Stimulated activated CD4-positive, alpha-beta T cell treated with anti-CD3 and anti-CD28 coated beads, TNF-alpha, amount 100 ng/mL, for 4 hours (primary cell): ENCODE measurements at places on chromosomes 5 and 9.

DNA sequence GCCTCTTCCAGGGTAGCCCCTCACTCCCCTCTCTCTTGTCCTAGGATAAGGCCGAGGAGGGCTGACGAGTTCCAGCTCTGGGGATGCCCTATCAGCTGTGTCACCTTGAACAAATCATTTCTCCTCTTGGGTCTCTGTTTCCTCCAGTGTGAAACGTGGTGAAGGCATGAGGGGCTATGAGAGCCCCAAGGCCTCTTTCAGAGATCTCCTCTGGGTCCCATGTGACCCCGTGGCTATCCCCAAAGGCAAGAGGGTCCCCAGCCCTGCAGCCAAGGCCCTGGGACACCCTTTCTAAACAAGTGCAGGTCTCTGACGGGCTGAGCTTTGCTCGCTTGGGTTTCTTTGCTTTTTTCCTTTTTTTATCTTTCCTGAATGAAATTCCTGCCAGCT, 25.5 kb upstream of the SPTLC1 start:
- no peak for DNase-seq

GRCh38 chr5:112006721-112007120, 249.7 kb upstream of the NREP start:
- no peak for DNase-seq

DNA sequence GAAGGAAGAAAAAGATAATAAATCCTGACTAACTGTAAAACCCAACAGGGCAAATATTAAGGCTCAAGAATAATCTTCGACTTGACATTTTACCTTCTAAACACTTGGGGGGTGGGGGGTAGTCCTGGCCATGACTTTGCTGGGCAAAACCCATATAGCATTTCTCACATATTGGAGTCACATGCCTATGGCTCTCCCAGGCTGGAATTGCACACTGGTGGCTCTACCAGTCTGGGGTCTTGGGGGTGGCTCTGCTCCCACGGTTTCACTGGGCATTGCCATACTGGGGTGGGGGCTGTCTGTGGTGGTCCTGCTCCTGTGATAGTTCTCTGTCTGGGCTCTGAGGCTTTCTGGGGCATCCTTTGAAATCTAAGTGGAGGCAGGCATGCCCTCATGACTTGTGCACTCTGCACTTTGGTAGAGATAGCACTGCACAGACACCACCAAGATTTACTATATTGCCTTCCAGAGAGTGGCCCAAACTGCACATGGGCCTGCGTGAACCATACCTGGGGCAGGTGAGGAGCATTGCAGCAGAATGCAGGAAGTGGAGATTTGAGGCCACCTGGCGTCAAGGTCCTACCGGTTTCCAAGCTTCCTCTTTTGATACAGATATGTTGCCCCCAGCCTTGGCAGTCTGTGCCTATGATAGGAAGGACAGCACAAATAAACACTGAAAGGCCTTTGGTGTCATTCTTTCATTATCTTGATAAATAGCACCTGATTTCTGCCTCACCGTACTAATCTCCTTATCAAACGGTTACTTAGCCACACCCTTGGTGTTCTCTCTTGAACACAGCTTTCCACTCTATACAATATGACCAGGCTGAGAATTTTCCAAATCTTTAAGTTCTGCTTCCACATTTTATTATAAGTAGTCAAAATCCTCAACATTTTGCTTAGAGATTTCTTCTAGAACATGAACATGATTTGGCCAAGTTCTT, 29.8 kb downstream of the BAAT start:
- DNase-seq: no peak

DNA sequence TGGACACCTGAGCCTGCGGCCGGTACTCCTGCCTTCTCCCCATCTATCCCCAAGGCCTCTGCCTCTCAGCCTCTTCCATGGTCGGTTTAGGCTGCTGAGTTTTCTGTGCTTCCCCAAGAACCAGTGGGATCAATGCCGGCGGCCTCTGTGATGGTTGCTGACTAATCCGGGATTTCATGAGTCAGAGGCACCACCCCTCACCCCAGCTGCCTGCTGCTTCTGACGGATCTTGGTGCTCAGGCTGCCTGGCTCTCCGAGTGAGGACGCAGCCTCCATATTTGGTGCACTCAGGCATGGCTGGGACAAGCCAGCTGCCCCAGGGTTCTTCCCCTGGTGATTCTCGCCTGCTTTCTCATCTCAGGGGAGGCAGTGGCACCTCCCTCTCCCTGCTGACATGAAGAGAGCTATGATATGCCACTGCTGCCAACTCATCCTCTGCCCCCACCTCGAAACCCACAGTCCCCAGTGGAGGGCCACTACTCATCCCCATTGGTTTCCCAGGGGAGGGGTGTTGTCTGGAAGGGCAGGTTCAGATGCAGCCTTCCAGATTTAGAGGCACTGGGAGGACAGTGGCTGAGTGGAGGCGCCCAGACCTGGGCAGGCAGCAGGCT, 3.3 kb upstream of the MAN1B1 start:
- DNase-seq: no peak

- DNase-seq: no peak
Observed at GRCh38 chr9:3036333-3036700, 192.4 kb upstream of the PUM3 start.

DNA sequence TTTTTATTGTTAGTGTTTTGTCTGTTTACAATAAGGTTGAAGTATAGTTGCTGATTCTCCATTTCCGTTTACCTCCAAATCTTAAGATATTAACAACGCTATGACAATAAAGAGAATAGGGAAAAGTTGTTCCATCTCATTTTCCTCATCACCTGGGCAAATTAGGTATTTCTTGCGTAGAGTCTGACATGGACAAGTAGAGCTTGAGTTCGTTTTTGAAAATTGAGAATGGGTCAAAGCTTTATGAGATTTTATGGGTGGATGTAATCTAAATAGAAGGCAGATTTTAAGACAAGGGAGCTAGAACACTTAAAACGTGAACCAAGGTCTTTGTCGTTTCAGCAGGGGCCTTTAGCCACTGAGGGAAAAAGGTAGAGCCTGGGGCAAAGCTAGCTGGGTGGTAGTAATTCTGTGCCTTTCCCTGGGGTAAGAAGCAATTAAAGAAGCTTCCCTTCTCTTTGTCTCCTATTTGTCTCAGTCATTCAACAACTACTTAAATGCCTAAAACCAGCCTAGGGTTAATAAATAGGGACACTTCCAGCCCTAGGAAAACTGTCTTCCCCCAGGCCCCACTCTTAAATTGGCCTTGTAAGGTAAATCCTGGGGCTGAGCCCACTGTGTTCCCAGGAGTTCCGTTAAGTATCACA, 551 bp upstream of the CAAP1 start:
- DNase-seq: no peak

GRCh38 chr5:143453720-143454119, 50.2 kb upstream of the NR3C1 start:
- DNase-seq: no peak

DNA sequence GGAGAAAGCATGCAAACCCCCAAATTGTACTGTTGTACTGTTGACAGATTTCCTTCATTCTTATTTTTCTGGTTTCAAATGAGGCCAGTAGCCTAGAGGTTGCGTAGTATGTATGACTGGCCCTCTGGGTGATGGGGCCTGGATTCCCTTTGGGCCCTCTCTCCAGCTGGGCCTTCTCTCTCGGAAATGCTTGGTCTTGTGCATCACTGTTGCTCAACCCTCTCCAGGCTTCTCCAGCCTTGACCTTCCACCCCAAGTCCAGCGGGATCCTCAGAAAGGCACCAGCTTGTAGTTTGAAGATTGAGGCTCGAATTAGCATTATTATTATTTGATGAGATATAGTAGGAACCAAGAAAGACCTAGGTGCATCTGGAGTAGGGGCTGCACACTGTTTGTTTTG, 87.0 kb downstream of the ANGPTL2 start:
- no peak for DNase-seq

DNA sequence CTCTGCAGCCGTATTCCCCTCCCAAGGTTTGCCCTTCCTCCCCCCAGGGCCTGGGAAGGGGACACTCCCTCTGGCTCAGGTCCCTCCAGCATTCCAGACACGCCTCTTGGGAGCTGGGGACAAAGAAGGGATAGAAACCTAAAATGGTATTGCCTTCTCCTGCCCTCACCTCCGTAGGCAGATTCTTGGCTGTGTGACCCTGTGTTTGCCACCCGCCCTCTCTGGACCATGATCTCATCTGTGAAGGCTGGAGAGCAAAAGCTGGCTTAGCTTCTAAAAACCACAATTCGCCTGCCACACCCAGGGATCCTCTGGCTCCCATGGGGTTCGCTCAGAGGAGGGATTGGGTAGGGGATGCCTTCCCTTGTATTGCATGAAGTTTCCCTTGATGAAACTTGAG, 7.7 kb downstream of the AQP3 start:
- DNase-seq: no peak

GRCh38 chr5:125579182-125579581, 832.7 kb upstream of the ZNF608 start:
- DNase-seq: no peak

DNA sequence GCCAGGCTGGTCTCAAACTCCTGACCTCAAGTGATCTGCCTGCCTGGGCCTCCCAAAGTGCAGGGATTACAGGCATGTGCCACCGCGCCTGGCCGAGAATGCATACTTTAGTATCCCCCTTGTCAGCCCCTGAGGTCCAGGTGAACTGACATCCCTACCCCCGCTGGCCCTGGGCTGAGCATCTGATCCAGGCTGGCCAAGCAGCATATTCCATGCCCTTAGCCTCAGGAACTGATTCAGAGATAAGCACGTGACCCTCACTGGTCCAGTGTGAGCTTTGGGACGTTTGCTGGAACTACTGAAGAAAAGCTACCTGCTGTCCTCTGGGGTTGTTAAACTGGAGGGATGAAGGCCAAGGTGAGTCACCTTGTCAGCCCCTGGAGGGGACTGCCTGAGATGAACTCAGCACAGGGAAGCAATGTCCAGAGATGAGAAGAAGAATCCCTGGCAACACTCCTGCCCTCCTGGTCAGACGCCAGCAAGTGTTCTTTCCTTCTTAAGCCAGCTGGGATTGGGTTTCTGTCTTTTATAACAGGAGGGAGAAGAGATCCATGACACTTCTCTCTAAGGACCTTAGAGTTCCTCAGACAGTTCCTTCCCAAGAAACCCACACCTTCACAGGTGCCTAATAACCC, 59.1 kb upstream of the FBXW11 start:
- no peak for DNase-seq

DNA sequence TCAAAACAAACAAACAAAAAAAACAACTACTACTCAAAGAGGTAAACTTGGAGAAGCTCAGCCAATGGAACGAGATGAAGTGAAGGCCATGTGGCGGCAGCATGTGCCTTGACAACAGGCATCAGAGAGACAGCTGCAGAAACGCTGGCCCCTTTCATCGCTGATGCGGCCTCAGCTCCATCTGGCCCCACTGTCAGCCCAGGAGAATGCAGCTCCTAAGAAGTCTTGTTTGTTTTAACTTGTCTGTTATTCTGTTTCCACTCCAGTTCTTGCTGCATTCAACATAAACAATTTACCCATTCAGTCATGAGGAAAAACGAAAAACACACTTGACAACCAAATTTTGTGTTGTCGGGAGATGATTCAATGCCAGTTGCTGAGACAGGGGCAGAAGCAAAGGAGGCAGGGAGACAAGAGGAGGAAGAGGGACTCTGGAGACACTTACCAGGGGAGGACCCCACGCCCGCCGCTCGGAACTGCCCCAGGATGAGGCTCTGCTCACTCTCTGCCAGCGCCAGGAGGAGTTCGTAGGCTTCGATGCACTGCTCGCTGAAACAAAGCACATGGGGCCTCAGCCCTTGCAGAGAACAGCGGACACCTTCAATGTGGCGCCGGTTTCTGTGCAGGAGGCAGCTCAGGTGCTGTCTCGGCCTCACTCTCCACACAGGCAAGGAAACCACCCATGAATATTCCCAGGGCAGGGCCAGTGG, 91.2 kb downstream of the DCP2 start:
- DNase-seq: no peak

DNA sequence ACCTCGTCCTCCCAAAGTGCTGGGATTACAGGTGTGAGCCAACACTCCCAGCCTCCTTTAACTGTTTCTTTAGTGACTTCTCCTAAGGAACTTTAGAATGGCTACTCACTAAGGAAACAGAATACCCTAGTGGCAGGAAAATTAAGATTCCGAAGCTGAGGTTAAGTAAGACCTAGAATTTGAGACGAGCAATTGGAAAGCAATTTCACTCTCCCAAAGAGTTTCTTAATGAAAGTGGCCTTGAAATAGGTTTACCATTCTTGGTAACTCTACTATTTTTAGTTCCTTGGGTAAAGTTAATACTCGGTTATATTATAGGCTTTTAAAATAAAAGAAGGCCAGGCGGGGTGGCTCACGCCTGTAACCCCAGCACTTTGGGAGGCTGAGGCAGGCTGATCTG, 22.9 kb upstream of the GOLPH3 start:
- DNase-seq: no peak

- DNase-seq: no peak
Observed at GRCh38 chr5:111364992-111365391, 140.8 kb downstream of the CAMK4 start.

DNA sequence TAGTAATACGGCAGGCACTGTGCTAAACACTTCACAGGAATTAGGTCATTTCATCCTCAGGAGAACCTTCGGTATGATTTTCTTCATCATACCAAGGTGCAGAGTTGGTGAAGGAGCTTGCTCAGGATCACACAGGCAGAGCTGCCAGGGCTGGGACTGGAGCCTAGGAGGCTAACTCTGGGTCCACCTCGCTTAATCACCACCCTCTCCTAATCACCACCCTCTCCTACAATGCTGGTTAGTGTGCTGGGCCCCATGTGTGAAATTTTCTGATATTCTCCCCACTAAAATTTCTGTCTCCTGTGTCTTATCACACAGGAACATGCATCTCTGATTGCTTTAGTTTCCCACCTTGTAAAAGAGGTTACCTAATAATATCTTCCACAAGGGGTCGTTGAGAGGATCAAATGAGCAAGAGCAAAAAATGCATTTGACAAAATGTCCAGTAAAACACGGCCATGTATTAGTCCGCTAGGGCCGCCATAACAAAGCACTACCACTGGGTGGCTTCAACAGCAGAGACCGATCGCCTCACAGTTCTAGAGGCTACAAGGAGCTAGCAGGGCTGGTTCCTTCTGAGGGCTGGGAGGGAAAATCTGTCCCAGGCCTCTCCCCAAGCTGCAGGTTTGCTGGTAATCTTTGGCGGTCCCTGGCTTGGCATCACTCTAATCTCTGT, 128.2 kb upstream of the NFIB start:
- DNase-seq: no peak

- DNase-seq: no peak
Observed at GRCh38 chr9:72753266-72753893, 199.5 kb downstream of the ALDH1A1 start.

DNA sequence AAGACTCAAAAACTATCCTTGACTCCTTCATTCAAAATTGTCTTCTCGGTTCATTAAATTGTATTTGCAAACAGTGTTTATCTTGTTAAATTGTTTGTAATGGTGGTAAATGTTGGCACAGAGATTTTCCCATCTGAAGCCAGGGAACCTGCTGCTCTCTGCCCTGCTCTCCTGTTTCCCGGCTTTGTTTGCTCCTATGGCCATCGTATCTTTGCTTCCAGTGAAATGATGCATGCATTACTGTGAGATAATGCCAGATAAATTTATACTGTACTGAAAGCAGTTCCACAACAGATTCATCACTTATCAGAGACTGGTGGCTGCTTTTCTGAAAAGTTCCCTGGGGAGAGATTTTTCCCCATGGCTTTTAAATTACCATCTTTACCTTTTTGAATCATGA, 81.4 kb downstream of the CD180 start:
- DNase-seq: no peak

GRCh38 chr5:82165740-82166530, 112.2 kb downstream of the RPS23 start:
- DNase-seq: peak; percentile 1
